ENCODE measurements at places on chromosomes 11 and 22. TPM values are rescaled to one million over a fixed set of nuclear protein-coding genes. Genes with fewer than 3 reads are reported as not detected.

DRICH1 gene
- total RNA-seq: 0.21 TPM

APOBEC3H gene
- total RNA-seq: 89.7 TPM

CASP5 gene
- total RNA-seq: not detected

MOV10L1 gene
- total RNA-seq: not detected

NCF4 gene
- total RNA-seq: 48.2 TPM

C11orf52 gene
- total RNA-seq: not detected

BIK gene
- 2.0 TPM for total RNA-seq

SHISAL1 gene
- not detected for total RNA-seq

CYTH4 gene
- total RNA-seq: 114 TPM

CDCA5 gene
- 129 TPM for total RNA-seq

JHY gene
- total RNA-seq: 1.6 TPM

KCNQ1 gene
- total RNA-seq: 20.4 TPM

TMEM121B gene
- total RNA-seq: 0.11 TPM

DNAJB7 gene
- total RNA-seq: not detected

BATF2 gene
- 0.50 TPM for total RNA-seq

HTR3B gene
- not detected for total RNA-seq

PHETA2 gene
- total RNA-seq: 1.9 TPM

DSCAML1 gene
- 0.37 TPM for total RNA-seq

OR5A1 gene
- total RNA-seq: not detected

ACR gene
- not detected for total RNA-seq

ANO5 gene
- total RNA-seq: not detected

MPPED2 gene
- total RNA-seq: not detected

GRAP2 gene
- total RNA-seq: 235 TPM

Measured in activated CD8-positive, alpha-beta T cell treated with anti-CD3 and anti-CD28 coated beads, Interleukin-2, amount 10 ng/mL, durations not matched to agents 7 days and 5 days (primary cell).